NCI-H187 treated with DMSO at 0.1 percent for 48 hours (cell line): ENCODE measurements at places on chromosomes 2 and 18.

DNA sequence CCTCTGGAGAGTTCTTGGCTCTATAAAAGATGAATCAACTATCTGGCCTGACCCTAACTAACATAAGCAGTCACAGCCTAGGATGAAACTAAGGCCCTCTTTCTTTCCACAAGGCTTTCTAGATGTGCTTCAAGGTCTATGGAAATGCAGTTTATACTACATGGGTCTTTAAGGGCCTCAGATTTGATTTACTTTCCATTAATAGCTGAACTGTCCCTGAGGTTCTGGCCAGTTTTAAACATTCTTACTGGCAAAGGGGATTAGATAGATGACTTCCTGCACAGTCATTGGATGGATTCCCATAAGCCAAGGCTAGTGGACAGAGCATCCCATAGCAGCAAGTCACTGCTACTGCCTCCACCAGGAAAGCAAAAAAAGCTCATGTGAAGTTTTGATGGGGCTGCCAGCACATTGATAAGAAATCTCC is 38.1 kb upstream of the LCLAT1 start:
- DNase-seq: no peak

DNA sequence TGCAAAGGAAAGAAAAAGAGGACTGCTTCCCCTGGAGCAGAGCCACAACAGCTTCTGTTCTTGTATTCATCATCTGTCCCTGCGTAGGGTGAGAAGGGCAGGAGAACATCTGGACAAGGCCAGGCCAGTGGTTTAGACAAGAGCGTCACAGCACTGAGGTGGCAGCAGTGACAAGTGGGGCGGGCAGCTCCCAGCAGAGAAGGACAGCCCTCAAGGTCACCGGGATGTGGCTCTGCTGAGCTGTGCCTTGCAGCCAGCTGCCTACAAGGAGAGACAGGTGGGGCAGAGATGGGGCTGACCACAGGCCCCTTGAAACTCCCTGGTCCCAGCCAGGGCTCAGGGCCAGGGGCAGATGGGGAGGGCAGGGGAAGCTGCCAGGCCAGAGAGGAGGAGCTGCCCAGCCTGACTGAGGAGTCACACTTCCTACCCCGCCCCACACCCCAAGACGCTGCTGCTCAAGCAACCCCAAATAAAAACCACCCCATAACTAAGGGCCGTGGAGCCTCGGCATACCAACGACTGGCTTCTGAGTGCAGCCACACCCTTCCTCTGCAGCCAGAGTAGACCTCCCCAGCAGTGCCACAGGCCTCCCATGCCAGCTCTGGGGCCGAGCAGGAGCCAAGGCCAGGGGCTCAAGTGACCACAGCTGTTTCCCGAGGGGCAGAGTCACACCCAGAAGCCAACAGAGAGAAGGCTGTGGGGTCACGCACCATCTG is 5.4 kb downstream of the RAB11FIP5 start:
- no peak for DNase-seq

GRCh38 chr18:24802456-24802855 is 342.0 kb downstream of the HRH4 start:
- DNase-seq: no peak

GRCh38 chr18:28511413-28511821 is 334.5 kb upstream of the CDH2 start:
- no peak for DNase-seq

DNA sequence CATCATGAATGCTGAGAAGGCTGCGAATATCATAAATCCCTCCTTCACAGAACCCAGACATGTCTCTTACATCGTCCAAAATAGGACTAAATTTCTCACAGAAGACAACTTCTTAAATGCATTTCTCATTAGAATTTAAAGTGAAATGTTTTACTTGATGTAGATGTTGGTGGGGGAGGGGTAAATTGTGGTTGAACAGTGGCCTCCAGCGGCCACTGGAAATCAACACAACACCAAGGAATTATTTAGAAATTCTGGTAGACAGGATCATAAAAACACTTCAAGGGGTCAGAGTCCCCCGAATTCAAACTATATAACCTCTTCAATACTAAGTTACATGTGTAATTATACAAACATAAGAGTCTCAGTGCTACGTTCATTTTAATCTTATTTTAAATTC is 135.9 kb downstream of the ABCA12 start:
- DNase-seq: no peak

GRCh38 chr18:22514655-22515054 is 96.9 kb upstream of the CTAGE1 start:
- DNase-seq: no peak
